BJ (cell line): ENCODE measurements at places on chromosomes 11 and 22.

DNA sequence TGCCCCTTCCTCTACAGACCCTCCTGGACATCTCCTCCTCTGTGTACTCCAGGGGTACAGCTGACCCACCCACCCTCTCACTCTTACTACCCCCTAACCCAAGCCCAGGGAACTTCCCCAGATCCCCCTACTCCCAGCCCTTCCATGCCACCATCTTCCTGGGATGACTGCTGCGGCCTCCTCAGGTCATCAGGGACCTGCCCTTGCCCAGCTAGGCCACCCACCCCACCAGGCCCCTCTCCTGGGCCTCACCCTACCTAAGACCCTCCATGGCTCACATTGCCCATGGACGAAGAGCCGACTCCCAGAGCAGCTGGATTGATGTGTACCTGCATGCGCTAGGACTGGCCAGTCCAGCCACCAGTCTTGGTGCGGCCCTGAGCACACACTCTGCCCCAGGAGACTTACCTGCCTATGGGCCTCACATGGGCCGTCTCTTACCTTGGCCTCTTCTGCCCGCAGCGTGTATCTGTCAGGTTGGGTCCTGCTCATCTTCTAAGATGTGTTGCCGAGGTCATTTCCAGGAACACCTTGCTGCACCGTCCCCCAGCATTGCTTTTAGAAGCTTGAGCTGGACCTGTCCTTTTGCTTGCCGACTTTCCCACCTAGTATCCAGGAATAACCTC lies 2.0 kb upstream of the CLDN5 start:
- no peak for DNase-seq

- no peak for DNase-seq
Measured at GRCh38 chr22:26579331-26579886, 10.5 kb downstream of the TPST2 start.

- DNase-seq: no peak
Measured at GRCh38 chr11:28835790-28836189, 727.6 kb downstream of the METTL15 start.

DNA sequence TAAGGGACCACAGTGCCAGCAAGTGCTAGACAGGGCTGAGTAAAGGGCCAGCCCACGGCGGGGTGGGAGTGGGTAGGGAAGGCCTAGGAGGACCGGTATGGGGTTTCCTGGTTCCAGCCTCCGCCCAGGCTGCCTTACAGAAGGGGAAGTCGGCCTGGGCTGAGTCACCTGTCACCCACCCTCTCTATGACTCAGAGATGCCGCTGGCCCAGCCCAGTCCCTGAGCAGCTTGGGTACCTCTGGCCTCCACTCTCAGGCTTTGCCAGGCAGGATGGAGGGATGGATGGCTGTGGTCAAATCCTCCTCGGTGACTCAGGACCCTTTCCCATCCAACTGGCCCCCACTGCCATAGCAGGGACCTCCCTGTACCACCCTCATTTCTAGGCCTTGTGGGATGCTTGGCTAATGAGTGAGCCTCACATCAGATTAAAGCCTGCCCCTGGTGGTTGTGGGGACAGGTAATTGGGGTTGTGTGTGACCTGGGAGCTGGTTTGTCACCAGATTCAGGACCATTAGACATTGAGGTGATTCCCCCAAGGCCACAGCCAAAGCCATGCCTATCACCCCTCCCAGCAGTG lies 13.9 kb downstream of the SLC35E4 start:
- no peak for DNase-seq

- DNase-seq: no peak
Measured at GRCh38 chr11:22337596-22338485, at the start of gene SLC17A6. SLC17A6 (plus strand) TSS chr11:22338381; CDS start chr11:22338534, 153 bp downstream.

GRCh38 chr11:3164138-3164551 lies 965 bp downstream of the OSBPL5 start:
- DNase-seq: no peak
